ENCODE measurements at places on chromosomes 12 and 14.

- DNase-seq: no peak
Observed at GRCh38 chr12:94025756-94026155, 122.6 kb upstream of the PLXNC1 start.

- DNase-seq: no peak
Observed at GRCh38 chr14:60645126-60645741, 4.0 kb downstream of the SIX1 start.

DNA sequence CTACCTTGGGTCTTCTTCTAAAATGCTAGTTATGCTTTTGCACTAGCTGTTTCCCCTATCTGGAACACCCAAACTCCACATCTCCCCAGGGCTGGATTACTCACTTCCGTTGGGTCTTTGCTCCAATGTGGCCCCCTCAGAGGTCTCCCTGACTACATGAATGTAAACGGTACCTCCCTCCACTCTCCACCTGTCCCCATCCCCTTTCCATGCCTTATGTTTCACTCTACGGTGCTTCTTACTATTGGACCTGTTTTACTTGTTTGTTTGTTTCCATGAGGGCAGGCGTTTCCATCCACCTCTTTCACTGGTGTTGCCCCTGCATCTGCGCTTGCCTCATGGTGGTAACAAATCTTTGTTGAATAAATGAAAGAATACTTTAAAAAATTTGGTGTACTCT lies 256.4 kb downstream of the SNAPC1 start:
- DNase-seq: no peak

- no peak for DNase-seq
Observed at GRCh38 chr12:77392467-77393088, 327.2 kb upstream of the E2F7 start.

DNA sequence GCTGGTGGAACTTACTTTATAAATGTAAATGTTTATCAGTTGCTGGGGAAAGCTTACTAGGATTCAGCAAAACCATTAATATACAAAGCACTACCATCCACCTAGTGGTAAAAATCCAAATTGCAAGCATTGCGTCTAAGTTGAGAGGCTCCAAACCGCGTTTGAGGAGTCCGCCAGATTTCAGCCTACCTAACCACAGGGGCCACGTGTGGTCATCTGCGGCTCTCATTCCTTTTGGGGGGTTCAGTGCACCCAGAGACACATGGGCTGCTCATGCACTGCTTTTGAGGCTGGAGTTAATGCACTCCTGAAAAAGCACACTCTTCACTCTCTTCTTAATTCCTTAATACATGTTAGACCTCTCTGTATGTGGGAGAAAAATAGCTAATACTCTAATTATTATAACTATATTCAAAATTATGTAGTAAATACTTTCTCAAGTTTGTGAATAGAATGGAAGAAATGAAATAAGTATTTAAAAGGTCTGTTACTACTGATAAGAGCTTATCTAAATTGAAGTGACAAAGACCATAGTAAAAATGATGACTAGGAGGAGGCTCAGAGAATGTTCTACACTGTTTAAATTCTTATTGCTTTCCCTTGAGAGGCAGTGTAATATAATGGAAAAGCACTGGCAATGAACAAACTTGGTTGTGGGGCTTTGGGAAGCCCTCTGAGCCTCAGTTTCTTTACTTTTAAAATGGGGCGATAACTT lies 41.4 kb upstream of the MANSC4 start:
- peak; percentile 21 for DNase-seq

Measured in stimulated activated CD4-positive, alpha-beta T cell treated with anti-CD3 and anti-CD28 coated beads, Interleukin-2, amount 100 ng/mL, for 48 hours (primary cell).